Left lung (tissue), 14 donors: ENCODE measurements at places on chromosomes 6 and 20. TPM values are rescaled to one million over a fixed set of nuclear protein-coding genes. Genes with fewer than 3 reads are reported as not detected.
A peak's percentile ranks its signal among the peaks of the same experiment; 100 is the strongest.

DNA sequence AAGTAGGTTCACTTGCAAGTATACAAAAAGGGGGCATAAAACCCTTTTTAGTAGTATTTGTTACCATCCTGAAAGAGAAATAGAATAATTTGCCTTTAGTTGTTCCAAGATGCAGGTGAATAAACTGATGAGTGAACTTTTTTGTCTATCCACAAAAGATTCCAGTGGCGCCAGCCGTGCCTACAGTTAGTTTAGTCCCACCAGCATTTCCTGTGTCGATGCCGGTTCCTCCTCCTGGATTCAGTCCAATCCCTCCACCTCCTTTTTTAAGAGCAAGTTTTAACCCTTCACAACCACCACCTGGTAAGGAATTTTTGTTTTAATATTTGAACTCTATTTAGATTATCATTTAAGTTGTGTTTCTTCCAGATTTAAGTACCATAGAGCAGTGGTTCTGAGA lies 90.9 kb downstream of the SCAF8 start:
- DNase-seq, result no peak

DTNBP1 gene
- polyA plus RNA-seq, result 16.8 TPM

- no peak for DNase-seq
Measured at GRCh38 chr6:52416629-52417151, 3.5 kb upstream of the EFHC1 start.

DNA sequence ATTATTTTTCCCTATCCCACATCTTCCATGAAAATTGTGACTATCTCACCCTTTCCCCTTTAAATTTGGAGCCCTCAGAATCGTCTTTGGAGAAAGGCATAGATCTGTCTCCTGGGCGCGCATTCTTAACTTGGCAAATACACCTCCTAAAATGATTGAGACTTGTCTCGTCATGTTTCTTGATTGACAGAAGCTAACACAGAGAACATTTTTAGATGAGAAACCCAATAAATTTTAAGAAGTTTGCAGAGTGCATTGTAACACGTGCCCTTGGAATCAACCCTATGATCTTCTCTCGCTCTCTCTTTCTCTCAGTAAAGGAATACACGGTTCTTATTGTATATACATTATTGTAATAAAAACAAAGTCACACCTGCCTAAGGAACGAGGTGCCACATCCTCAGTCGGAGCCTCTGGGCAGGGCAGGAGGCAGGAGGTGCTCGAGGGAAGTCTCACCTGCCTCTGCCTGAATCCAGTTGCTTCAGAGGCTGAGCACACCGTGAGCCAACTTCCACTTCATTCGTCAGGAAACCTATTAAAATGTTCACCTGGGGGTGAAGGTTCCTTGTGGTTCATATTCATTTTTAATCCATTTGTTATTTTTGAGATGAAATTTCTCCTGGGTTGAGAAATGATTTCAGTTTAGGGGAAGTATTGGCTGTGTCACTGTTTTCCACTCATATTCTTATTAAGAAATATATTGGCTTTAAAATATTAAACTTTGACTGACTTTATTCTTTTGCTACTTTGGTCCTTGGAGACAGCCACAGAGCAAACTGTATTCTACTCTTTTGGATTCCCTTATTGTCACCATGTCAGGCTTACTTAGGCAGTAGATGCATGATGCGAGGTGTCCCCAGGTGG lies 90.5 kb upstream of the THBS2 start:
- no peak for DNase-seq

DNA sequence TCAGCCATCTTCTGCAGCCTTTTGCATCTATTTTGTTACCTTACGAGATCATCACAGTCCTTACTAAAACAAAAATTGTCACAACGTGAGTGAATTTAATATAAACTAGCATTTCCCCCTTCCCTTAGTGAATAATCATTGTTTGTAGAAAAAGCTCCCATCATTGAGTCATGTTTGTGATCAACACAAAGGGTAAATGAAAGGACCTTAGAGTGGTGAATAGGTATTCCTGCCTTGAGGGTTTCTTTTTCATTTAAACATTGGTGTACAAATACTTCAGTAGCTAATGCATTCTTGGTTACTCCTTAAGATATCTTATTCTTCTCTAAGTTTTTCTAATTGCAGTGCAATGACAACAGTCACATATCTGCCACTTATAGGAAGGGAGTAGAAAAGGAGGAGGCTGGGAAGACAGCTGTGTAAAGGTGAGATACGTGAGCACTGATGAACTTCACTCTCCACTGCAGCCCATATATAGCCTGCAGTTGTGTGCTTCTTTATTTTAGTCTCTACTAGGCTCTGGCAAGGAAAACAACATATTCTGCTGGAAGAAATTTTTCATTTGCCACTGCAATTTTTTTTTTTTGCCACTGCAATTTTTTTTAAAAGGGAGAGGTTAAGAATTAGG lies 27.8 kb downstream of the ADGRG6 start:
- DNase-seq, result no peak

DNA sequence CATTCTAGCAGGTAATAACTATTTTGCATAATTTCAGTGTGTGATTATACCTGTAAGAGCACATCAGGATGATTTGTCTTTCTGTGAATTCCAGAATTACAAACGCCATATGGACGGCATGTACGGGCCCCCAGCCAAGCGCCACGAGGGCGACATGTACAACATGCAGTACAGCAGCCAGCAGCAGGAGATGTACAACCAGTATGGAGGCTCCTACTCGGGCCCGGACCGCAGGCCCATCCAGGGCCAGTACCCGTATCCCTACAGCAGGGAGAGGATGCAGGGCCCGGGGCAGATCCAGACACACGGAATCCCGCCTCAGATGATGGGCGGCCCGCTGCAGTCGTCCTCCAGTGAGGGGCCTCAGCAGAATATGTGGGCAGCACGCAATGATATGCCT lies 122.7 kb downstream of the TMEM242 start:
- no peak for DNase-seq

FERMT1 gene
- polyA plus RNA-seq, result 3.3 TPM

GRCh38 chr20:45097485-45098102 lies 3.3 kb downstream of the KCNS1 start:
- peak; percentile 85 for DNase-seq

HLA-DQA1 gene
- polyA plus RNA-seq, result 4.2 TPM

- no peak for DNase-seq
Measured at GRCh38 chr6:35166116-35166515, 25.0 kb upstream of the TCP11 start.

DNA sequence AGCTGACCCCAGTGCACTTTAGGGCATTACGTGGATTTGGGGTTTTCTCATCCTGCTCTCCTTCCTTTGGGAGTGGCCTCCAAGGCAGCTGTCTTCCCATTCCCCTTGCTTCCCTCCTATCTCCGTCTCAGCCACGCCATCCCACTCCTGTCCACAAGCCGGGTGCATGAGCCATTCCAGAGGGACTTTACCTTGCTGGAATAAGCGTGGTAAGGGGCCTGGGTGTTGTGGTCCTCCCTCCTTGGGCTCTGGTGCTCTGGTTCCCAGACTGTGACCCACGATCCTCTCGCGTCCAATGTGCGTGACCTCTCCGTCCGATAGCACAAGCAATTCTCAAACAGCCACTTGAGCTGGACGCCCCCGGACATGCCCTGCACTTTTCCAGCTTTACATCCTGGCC lies 60.6 kb upstream of the NKX2-2 start:
- no peak for DNase-seq

GRCh38 chr6:16212276-16212675 lies 26.1 kb upstream of the GMPR start:
- DNase-seq, result no peak

- no peak for DNase-seq
Measured at GRCh38 chr6:144194293-144194810, 44.0 kb downstream of the STX11 start.

DNA sequence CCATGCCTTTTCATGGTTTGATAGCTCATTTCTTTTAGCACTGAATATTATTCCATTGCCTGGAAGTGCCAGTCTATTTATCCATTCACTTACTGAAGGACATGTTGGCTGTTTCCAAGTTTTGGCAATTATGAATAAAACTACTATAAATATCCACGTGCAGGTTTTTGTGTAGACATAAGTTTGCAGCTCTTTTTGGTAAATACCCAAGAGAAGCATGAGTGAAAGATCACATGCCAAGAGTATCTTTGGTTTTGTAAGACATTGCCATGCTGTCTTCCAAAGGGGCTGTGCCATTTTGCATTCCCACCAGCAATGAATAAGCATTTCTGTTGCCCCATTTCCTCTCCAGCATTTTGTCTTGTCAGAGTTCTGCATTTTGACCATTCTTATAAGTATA lies 120.9 kb downstream of the MANEA start:
- DNase-seq, result no peak

RFX6 gene
- polyA plus RNA-seq, result 2.6 TPM

DNA sequence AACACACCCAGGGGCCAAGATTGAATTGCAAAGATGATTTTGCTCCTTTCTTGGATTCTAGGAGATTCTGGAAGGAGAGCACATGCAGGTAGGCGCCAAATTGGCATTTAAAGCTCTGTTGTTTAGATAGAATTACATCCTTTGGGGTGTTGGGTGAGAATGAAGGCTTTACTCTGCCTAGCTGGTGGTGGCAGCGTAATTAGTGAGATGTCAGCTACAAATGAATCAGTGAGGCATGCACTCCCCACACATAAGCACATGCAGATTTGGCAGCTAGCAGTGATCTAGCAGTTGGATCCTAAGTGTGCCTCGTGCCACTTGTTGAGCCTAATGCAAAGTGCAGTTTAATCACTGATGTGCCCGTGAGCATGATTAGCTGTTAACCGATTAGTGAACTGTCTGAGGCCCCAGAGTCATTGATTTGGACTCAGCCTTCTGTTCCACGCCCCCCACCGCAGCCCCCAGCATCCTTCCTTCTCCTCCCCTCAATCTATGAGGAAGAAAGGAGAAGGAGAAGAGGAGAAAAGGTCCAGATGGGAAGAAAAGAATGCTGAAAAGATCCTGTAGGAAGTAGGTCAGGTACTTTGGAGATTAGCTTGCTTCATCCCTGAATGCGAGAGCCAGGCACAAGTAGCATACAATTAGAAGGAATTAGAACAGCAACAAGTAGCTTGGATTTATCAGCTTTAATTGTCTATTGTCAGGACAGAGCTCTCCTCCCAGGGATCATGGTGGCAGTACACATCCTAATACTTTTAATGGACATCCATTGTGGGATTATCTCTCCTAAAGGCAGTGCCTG lies 6.0 kb upstream of the PRDM1 start:
- DNase-seq, result no peak

DNA sequence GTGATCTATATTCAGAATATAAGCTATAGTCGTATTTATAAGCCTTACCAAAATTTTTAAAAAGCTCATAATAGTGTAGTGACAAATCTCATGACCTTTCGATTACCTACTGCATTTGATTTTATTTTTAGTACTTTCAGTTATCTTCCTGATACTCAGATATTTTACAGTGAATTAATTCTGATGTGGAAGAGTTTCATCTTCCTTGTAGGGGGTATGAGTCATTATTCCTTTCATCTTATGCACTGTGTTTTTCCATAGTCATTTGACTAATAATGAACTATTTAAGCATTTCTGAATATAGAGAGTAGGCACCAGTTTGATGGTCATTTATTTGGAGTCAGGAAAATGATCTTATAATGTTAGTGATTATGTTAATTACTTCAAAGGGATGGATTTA lies 36.4 kb downstream of the HDGFL1 start:
- DNase-seq, result no peak

DNA sequence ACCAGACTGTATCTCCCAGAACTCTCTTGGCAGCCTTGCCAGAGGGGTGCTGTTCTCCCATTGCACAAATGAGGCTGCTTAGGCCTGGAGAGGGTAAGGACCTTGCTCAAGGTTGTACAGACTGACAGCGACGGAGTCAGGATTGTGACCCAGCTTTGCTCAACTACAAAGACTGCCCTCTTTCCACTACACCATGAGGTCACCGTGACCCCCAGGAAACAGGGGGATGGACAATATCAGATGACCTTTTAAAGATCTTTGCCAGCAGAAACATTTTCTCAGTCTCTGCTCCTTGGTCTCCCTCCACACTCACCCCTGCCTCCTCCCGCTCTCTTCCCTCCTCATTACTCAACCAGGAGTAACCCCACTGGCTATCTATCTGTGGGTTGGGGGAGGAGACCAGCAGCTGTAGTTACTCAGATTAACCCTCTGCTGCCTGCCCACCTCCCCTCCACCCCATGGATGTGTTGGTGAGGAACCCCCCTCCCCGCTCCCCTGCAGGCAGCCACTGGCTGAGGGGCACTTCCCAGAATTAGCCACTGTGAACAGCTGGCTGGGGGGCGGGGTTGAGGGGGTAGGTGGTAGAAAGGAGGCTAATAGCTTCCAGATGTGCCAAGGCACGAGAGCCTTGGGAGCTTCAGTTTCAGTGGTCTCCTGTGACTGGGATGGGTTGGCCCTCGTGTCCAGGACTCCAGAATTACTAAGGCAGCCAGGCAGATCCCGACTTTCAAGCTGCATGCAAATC lies 26.9 kb upstream of the MRPS18A start:
- no peak for DNase-seq

NR2E1 gene
- polyA plus RNA-seq, result not detected

DNA sequence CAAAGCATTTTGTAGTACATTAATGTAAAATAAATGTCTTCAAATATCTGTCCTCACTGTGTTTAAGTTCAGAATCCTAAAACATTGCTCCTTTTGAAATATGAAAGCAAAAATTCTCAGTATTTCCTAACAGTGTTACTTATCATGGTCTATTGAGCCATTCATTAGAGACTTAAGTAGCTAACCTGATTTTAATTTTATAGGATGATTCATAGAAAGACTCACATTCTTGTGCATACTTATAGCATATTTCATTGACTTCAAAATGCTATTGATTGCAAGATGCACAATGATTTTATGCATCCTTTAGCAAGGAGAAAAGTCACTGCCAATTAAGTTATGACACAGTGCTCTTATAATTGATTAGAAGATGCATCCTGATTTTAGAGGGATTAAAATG lies 85.7 kb downstream of the HIVEP1 start:
- no peak for DNase-seq

DNA sequence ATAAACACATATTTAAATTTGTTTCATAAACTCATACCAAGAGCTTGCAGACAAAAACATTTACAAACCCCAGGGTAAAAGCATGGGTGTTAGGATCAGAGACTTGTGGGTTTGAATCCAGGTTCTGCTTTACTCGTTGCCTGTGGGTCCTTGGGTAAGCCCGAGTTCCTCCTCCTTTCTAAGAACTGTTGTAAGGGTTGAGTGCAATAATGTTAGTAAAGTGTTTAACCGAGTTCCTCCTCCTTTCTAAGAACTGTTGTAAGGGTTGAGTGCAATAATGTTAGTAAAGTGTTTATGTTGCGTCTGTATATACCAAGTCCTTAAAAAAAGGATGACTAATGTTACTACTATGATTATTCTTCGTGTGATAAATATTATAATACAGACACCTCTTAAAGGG lies 18.7 kb downstream of the CCDC170 start:
- DNase-seq, result no peak

ZFAND3 gene
- polyA plus RNA-seq, result 105 TPM

TRIM10 gene
- 0.24 TPM for polyA plus RNA-seq

DNA sequence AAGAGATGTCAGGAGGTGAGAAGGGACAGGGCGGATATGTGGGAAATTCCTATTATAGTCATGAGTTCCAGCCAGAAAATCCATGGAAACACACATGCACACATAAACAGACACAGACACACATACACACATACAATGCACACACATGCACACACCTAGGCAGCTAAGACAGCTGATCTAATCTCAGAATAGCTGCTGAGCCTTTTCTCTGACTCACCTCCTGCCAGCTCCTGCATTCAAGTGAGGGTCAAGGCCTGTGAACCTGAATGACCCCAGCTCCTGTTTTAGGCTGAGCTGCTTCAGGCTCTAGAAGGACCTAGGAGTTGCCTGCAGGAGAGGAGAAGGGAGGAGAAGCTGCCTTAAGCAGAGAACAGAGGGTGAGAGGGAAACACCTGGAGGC lies 21.6 kb upstream of the RAET1L start:
- no peak for DNase-seq

GRCh38 chr6:97594844-97595243 lies 311.8 kb upstream of the MMS22L start:
- DNase-seq, result no peak
